ENCODE measurements at places on chromosomes 3 and 15.

- no peak for DNase-seq
Observed at GRCh38 chr15:33154351-33155166, 40.0 kb downstream of the FMN1 start.

- DNase-seq: no peak
Observed at GRCh38 chr15:47412136-47412535, 305.2 kb upstream of the SEMA6D start.

GRCh38 chr3:122930063-122930997 lies 97.2 kb downstream of the SEMA5B start:
- DNase-seq: no peak

DNA sequence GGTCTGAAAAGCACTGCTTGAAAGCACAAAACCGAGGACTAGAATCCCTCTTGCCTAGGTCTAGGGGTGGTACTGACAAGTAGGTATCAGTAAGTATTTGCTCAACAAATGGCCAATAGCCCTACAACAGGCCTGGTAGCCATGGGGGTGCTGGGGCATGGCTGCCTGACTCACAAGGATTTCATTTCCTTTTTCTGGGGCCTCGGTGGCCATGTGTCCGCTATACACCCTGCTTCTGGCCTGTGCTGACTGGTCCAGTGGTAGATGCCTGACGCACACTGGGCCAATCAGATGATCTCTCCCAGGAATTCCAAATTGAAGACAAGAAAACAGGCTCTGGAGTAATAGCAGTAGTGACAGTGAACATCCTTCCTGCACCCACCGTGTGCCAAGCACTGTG lies 29.4 kb downstream of the MELTF start:
- no peak for DNase-seq

GRCh38 chr15:29134641-29135308 lies 134.8 kb downstream of the NSMCE3 start:
- DNase-seq: no peak

DNA sequence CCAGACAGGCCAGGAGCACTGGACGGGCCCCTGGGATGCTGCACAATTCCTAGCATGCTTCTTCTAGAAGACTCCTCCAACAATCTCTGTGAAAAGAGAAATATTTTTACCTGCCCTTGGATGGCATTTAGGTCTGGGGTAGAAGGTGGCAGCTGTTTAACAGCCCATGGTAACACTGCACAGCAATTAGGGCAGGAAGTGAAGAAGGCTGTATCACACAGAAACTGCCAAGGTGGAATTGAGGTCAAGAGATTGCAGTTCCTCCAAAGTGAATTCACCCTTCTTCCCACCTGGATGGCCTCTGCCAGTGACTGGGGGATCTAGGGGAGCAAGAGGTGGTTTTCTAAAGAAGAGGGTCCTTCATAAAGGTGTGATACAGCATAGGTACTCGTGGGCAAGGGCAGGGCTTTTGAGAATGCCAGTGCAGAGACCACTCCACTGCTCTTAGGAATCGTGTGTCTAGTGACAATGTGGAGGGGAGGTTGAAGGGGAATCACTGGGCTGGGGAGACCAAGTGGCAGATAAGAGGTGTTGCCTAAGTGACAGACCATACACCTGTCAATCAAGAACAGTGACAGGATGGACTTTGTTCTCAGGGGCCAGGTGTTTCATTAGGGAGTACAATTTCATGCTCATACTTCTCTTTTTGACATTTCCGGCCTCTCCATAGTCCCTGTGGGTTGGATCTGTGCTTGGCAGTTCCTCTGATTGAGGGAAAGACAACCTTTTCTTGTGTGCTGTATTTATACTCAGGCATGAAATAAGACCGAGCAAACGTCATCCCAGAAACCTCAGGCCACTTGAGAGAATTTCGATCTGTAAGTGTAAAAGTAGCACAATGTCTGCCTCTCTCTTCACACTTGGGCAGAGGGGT lies 83.5 kb upstream of the BCL6 start:
- DNase-seq: no peak

Data from GF-D8 (cell line).